Tracheal epithelial cell (primary cell): ENCODE measurements at places on chromosomes 16 and 17. TPM values are rescaled to one million over a fixed set of nuclear protein-coding genes. Genes with fewer than 3 reads are reported as not detected.

Gene NCBP3
- total RNA-seq = 8.5 and 12.5 TPM in 2 replicates

Gene TCF25
- total RNA-seq = 68.2 and 149 TPM in 2 replicates

Gene CA7
- not detected in 2 replicates for total RNA-seq

Gene SEZ6
- total RNA-seq = not detected in 2 replicates

Gene PMP22
- 0.48 TPM in 1 of 2 replicates, not detected in the other for total RNA-seq

Gene TMEM204
- under 0.01 and 0.72 TPM in 2 replicates for total RNA-seq

Gene SPNS3
- total RNA-seq = 0.72 TPM in 1 of 2 replicates, not detected in the other

Gene KRTAP9-8
- not detected in 2 replicates for total RNA-seq

Gene CACNA1H
- total RNA-seq = under 0.01 and 0.24 TPM in 2 replicates

Gene PLEKHH3
- total RNA-seq = 15.7 and 33.5 TPM in 2 replicates

Gene C16orf82
- total RNA-seq = 0.24 TPM in 1 of 2 replicates, not detected in the other

Gene TP53TG3F
- total RNA-seq = not detected in 2 replicates

Gene SLC47A2
- total RNA-seq = under 0.01 and 1.1 TPM in 2 replicates

Gene PTGES3L
- 0.21 and 0.24 TPM in 2 replicates for total RNA-seq

Gene TPSG1
- total RNA-seq = not detected in 2 replicates

Gene MMP28
- total RNA-seq = 37.8 and 132 TPM in 2 replicates

Gene SLC13A2
- not detected in 2 replicates for total RNA-seq

Gene TVP23A
- total RNA-seq = not detected in 2 replicates

Gene NLRC3
- total RNA-seq = not detected in 2 replicates

Gene SPHK1
- 55.6 and 304 TPM in 2 replicates for total RNA-seq

Gene CBLN1
- not detected in 2 replicates for total RNA-seq

Gene HID1
- 2.4 and 3.4 TPM in 2 replicates for total RNA-seq

Gene ATP5PD
- 266 and 320 TPM in 2 replicates for total RNA-seq

Gene TPSD1
- not detected in 2 replicates for total RNA-seq

Gene KRT37
- total RNA-seq = not detected in 2 replicates

Gene CLEC18A
- under 0.01 and 1.2 TPM in 2 replicates for total RNA-seq
